ENCODE measurements at places on chromosomes 6 and 20.

GRCh38 chr6:136767570-136768309 lies 24.5 kb downstream of the MAP3K5 start:
- DNase-seq, result no peak

DNA sequence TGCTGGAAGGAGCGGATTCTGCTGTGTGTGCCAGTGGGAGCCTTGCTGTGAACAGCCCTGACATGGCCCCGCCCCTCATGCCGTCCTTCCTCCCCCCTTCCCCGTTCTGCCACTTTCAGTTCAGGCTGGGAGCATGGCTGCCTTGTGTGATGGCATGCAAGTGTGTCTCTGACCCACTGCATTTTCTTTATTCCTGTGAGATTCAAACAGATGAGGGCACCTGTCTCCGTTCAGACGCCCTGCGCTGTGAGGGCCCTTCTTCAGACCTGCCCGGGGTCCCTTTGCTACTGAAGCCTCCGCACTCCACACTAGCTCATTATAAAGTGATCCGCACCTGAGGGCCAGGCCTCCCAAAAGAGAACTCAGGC lies 88.3 kb downstream of the TAF4 start:
- DNase-seq, result no peak

DNA sequence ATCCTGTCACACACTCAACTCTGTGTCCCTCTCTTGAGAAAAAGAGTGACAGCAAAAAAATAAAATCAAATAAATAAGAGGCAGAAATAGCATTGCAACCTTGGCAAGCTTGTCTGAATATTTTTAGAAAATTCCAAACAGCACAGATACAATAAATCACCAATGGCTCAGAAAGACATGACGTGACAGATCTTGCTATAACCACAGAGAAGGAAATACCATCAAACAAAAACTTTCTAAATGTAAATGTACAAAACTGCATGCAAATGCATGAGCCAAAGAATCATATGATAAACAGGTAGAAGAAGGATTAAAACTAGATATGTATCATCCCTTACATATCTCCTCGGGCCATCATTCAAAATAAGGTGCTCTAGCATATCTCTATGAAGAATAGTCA lies 549.2 kb upstream of the NOX3 start:
- no peak for DNase-seq

DNA sequence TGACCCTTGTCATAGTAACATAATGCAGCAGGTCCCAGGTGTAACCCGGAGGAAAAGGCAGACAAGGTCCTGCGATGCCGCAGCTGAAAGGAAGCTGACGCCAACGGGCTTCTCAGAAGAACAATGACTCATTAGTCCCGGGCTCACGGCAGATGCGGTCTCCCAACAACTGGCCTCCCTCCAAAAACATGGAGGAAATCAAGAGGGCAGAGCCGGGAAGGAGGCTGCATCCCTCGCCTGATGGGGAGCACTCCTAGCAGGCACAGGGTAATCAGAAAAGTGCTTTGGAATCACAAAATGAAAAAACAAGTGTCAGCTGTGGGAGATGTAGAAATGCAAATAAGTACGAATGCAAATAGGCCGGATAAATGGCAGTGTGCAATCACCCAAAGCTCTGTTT lies 165.2 kb upstream of the AGPAT4 start:
- no peak for DNase-seq

DNA sequence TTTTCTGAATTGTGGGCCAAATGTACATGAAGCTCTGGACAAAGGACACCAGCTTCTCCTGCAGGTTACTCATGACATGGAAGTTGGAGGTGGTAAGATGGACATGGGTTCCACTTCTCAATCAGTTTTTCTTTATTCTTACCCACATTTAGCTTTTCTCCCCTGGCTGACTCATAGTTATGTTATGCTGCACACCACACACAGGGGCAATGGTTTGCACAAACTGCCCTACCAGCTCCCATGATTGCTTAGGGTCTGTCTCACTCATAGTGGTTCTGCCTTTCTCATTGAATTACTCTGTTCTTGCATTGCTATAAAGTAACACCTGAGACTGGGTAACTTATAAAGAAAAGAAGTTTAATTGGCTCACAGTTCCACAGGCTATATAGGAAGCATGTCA lies 4.5 kb upstream of the CD109 start:
- no peak for DNase-seq

DNA sequence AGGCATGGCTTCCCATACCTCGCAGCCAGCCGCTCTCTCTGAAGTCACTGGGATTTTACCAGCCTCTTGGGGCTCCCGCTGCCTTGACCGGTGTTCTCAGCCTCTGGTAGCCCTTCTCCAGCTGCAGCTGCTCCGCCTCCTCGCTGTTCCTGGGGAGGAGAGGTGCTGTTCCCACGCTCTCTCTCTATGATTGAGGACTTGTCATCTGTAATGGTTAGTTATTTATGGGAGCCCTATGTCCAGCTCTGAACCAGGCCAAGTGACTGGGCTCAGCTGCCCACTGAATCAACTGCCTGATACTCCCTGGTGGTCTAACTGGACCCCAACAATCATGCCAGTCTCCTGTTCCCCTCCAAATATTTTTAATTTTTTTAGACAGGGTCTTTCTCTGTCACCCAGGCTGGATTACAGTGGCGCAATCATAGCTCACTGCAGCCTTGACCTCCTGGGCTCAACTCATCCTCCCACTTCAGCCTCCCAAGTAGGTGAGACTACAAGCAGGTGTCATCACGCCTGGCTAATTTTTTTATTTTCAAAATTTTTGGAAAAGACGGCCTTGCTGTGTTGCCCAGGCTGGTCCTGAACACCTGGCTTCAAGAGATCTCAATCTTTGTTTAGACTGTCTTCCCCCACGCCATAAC lies 4.8 kb upstream of the SLC4A11 start:
- no peak for DNase-seq

DNA sequence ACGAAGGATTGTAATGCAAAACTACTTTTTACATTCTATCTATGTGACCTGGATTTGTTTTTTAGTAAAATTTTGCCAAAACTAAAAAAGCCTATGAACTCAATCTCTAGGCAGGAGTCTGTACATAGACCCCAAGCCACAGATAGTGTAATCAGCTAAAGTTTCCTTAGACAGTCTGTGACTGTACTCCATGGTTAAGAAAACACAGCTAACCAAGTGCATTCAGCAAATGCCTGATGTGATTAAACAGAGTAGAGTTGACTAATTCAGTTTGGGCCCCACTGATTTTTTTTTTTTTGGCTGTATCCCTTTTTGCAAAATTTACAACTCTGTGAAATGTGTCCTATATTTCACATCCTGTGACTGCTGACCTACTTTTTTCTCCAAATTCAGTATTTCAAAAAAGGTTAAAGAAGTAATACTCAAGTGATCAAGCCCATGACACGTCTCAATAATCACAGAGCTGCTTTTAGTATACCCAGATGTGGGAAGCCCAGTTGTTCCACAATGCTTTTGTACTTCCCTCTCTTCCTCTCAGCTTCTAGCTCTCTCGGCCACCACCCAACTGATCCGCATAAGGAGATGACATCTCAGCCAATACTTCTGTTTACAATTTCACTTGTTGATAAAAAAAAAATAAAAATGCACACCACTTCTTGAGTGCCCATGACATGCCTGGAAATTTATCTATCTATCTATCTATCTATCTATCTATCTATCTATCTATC lies 108.8 kb upstream of the TBX18 start:
- no peak for DNase-seq

DNA sequence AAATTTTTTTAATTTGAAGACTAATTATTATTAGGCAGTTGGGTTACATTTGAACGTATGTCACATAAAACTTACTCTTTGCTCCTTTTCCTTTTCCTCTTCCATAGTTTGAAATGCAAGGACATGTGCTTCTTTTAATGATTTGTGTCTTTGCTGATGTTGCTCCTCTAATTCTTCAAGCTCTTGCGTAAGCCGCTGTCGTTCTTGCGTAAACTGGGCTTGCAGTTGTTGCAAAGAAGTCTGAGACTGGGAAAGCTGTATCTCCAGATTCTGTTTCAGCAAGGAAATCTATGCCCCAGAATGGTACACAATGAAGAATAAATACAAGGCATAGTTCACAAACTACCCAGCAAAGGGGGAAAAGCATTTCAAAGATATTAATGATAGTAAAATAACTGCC lies 45.1 kb upstream of the MCM9 start:
- DNase-seq, result no peak
